ENCODE measurements at places on chromosomes 4 and X.

DNA sequence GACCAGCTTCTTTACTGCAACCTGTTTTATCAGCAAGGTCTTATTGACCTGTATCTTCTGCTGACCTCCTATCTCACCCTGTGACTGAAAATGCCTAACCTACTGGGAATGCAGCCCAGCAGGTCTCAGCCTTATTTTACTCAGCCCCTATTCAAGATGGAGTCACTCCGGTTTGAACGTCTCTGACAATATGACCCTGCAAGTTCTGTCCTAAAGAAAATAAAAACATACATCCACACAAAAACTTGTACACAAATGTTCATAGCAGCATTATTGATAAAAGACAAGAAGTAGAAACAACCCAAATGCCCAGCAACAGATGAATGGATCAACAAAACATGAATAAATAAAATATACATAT lies 59.5 kb upstream of the FAM9C start:
- no peak for DNase-seq

DNA sequence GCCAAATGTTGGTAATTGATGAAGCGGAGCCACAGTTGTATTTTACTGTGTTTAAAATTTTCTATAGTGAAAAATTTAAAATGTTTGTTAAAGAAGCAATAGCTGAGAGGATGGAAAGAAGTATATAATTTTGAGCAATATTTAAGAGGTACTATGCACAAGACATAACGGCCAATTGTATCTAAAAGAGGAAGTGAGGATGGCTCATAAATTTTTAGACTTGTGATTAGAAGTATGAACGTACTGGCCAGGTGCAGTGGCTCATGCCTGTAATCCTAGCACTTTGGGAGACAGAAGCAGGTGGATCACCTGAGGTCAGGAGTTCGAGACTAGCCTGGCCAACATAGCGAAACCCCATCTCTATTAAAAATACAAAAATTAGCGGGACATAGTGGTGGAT lies 12.7 kb upstream of the HHIP start:
- no peak for DNase-seq

DNA sequence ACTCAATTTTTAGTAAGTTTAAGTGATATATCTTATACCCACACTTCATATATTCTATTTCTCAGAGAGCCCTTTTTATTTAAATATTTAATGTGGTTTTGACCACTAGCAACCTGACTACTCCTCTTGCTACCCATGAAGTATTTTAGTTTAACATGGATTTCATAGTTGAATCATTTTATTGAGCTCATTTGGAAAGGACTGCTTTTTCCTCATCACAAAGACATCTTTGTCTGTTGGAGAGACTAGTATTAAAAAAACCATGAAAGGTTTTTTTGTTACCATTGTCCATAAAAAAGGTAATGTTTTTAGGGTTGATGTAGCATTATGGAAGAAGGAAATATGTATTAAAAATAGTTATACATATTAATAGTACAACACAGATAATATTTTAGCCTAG lies 139.5 kb downstream of the RAPGEF2 start:
- DNase-seq: no peak

DNA sequence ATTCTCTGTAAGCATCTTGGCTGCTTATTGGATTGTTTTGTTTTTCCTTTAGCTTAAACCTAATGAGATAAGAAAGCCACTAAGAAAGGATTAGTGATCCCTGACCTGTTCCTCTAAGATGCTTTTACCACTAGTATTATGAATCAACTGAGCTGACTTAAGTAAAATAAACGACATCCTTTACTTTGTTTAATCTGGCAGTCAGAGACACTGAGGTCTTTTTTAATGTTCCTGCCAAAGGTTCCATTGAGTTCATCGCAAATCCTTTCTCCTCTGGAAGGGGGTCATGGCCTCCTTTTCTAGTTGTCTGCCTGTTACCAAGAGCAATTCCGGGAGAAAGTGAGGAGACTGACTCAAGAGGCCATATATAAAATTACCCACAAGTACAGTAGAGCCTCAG lies 1038.3 kb upstream of the SLIT2 start:
- DNase-seq: no peak

DNA sequence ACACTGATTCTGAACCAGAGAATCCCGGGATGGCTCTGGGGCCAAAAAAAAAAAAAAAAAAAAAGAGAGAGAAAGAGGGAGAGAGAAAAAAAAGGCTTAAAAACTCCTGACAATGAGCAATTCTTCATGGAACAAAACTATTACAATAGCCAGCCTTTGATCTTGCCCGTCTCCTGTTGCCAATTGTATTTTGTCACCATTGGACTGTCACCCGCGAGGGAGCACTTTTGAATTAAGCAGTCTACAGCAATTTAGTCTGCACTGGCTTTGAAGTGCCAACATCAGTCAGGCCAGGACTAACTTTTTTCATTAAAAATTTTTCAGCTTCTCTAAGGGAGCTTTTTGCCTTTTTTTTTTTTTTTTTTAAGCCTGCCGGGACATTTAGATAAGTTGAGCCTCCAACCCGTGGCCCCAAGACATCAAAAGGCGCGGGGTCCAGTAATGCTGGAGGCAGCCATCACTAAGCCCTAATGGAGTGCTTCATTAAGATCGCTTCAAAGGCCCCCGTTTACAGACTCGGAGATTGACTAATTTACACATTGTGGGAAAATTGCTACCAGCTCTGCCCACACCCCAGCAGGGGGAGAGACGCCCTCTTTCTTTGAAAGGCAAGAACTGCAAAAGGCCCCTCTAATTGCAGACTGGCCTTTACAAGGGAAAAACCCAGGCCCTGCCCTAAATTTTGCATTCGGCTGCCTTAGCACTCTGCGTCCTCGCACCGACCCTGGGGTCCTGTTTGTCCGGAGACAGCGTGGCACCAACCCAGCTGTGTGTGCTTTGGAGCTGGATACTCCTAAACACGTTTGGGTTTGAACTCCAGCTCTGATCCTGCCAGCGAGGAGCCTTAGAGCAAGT lies 98.1 kb upstream of the MSX1 start:
- peak; percentile 32 for DNase-seq

GRCh38 chr4:169791062-169791461 lies 33.3 kb upstream of the HPF1 start:
- DNase-seq: no peak

DNA sequence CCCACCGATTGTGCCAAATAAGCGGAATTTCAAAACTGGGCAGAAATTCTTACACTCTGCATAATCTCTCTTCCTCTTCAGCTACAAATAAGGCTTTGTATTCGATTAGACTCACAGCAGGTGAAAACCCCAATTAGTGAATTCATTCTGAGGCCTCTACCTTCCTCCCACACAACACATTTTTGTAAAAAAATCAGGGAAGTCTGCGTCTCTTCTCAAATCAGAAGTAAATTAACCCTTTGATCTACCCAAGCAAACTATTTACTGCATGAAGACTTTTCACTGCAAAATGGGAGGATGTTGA lies 200.6 kb upstream of the FTHL17 start:
- no peak for DNase-seq

DNA sequence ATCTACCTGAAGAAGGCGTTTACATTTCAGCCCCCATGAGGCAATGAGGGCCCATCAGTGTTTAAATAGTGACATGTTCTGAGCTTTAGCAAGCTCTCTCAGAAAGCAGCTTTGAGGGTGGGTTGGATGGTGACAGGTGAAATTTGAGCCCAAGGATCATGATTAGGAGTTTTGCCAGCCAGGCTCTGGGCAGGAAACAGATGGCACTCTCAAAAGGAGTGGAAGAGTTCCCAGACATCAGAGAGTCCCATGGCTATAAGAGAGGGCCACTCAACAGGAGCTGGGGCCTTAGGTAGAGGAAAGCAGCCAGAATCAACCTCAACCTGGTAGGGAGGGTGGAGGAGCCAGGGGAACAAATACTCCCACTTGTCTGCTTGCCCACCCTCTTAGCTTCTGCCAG lies 499.8 kb downstream of the MID1IP1 start:
- no peak for DNase-seq

- no peak for DNase-seq
Observed at GRCh38 chrX:101958139-101958538, 26.3 kb upstream of the ZMAT1 start.

DNA sequence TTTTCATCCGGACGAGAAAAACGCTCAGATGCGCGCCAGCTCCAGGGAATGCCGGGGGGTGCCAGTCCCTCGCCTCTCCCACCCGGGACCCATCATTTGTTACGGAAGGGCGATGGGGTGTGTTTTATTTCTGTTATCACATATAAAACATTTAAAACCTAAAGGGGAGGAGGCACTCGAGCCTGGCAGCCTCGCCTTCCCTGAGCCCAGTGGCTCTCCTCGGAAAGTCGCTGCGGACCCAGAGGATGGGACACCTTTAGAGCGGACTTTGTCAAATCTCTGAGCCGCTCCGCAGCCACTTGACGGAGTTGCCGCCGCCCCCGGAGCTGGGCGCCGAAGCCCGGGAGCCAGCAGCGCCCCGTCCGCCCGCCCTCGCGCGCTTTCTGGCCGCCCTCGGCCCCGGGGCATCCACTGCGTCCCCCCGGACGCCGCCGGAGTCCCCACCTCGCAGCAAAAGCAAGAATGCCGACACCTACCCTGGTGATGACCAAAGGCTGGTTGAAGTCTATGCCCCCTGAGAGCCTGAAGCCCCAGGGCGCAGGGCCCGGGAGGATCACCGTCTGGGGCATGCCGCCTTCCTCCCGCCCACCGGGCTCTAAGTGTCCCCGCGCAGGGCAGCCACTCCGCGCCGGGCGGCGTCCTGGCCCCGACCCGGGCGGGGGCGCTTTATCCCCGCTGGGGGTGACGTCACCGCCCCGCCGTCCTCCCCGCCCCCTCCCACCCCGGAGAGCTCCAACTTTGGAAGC lies at the start of gene PDLIM3:
Gene PDLIM3, minus strand, starts transcription at position 642 of the 746 bp plus-strand sequence. Its CDS starts 73 bp downstream, at position 569.
- DNase-seq: peak; percentile 11

GRCh38 chr4:61741327-61742096 lies 541.4 kb downstream of the ADGRL3 start:
- no peak for DNase-seq

- DNase-seq: peak; percentile 79
Observed at GRCh38 chrX:103607364-103608305, at the start of gene TCEAL3. Gene TCEAL3 (plus strand): TSS chrX:103607963. CDS start chrX:103609065, 1,102 bp downstream.

- DNase-seq: no peak
Observed at GRCh38 chr4:91243132-91243531, 1060.6 kb upstream of the GRID2 start.

GRCh38 chr4:154677923-154678322 lies 65.5 kb upstream of the FGG start:
- DNase-seq: no peak

- DNase-seq: no peak
Observed at GRCh38 chr4:175536852-175537453, 275.1 kb downstream of the GPM6A start.

DNA sequence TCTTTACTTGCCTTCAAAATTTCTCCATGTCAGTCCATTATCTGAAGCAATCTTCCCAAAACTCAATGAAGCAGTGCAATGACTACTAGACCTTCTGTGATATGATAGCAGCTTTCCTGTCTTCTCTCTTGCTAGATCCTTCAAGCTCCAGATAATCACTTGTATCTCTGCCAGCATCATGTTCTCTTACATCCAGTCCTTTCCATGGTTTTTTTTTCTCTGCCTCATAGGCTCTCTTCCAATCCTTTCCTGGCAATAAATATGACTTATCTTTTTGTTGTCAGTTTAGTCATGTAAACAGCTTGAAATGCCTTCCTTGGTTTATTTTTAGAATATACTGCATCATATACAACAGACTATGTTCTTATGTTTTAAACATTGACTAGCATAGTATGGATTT lies 193.5 kb downstream of the CFAP299 start:
- no peak for DNase-seq

- DNase-seq: no peak
Observed at GRCh38 chrX:150157291-150157690, 205.8 kb upstream of the MAMLD1 start.

- no peak for DNase-seq
Observed at GRCh38 chr4:84920617-84921016, 45.9 kb downstream of the WDFY3 start.

- no peak for DNase-seq
Observed at GRCh38 chr4:11624370-11624769, 195.7 kb upstream of the HS3ST1 start.

DNA sequence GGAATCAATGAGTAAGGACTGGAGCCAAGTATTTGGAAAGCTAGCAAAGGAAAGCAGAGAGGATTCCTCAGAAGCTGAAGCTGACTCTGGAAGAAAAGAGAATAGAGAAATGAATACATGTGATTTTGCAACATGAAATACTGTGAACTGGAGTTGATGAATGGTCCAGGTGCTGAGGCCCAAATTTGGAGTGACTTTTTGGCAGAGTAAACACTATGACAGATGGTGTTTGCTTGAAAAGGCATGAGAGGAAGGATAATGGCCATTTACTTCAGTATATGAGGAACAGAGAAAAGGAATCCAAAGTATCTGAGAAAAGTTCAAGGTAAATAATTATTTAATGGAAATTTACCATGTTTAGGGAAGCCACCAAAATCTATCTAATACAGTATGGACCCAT lies 236.7 kb downstream of the SLITRK2 start:
- no peak for DNase-seq

GRCh38 chr4:84722720-84723119 lies 139.8 kb downstream of the CDS1 start:
- no peak for DNase-seq

Data from NCI-H2227 treated with DMSO at 0.1 percent for 48 hours (cell line).